Smooth muscle cell of the umbilical artery (primary cell): ENCODE measurements at places on chromosomes 1 and 21. TPM values are rescaled to one million over a fixed set of nuclear protein-coding genes. Genes with fewer than 3 reads are reported as not detected.

Gene ZNF326
- 7.7 and 8.3 TPM in 2 replicates for total RNA-seq

Gene DNAJC6
- 0.89 and 2.0 TPM in 2 replicates for total RNA-seq

Gene NMNAT2
- 1.2 and 11.3 TPM in 2 replicates for total RNA-seq

Gene GBP2
- total RNA-seq, result 6.7 and 19.9 TPM in 2 replicates

Gene C1orf53
- 2.4 and 4.8 TPM in 2 replicates for total RNA-seq
